Activated CD8-positive, alpha-beta T cell treated with anti-CD3 and anti-CD28 coated beads, Interleukin-2, amount 10 ng/mL, durations not matched to agents 7 days and 5 days (primary cell): ENCODE measurements at places on chromosomes 12 and 14.
A peak's percentile ranks its signal among the peaks of the same experiment; 100 is the strongest.

GRCh38 chr12:107332743-107333142 is 239.4 kb upstream of the CRY1 start:
- DNase-seq: no peak

- DNase-seq: no peak
Measured at GRCh38 chr12:54549774-54550451, 512 bp downstream of the PDE1B start.

GRCh38 chr14:71444030-71444822 is 488.0 kb upstream of the RGS6 start:
- DNase-seq: no peak

- DNase-seq: no peak
Measured at GRCh38 chr14:60175255-60175902, 10.2 kb upstream of the DHRS7 start.

DNA sequence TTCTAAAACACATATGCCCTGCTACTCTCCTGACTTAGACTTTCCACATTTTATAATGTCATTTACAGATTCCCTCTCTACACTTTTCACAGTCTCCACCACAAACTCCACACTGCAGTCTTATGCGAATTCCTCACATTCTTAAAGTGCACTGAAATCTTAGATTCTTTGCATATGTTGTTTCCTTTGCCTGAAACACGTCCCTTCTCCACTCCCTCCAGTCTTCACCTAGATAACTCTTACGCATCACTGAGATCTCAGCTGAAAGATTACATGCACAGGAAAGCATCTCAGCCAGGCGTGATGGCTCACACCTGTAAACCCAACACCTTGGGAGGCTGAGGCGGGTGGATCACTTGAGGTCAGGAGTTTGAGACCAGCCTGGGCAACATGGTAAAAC is 3.8 kb upstream of the ARHGAP9 start:
- no peak for DNase-seq

GRCh38 chr14:25406818-25407217 is 356.9 kb upstream of the STXBP6 start:
- peak; percentile 23 for DNase-seq

GRCh38 chr14:55062517-55063351 is 11.3 kb downstream of the MAPK1IP1L start:
- DNase-seq: no peak

- no peak for DNase-seq
Measured at GRCh38 chr12:122052285-122052684, 26.3 kb upstream of the MLXIP start.

DNA sequence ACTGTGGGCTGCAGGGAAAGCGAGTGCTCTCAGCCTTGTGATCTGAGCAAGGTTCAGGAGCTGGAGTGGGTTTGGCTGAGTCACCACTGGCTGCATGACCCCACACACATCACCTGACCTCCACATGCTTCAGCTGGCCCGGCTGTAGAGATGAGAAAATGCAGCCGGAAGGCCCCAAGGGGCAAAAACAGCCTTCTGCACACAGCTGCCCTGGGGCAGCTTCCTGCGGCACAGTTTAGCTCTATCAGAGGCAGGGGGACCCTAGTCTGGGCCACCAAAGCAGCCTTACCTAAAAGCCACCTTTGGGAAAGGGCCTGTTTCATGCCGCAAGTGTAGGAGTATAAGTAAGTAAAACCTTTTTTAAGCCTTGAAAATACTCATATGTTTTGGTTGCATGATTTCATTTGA is 123.3 kb downstream of the SSPN start:
- DNase-seq: no peak

DNA sequence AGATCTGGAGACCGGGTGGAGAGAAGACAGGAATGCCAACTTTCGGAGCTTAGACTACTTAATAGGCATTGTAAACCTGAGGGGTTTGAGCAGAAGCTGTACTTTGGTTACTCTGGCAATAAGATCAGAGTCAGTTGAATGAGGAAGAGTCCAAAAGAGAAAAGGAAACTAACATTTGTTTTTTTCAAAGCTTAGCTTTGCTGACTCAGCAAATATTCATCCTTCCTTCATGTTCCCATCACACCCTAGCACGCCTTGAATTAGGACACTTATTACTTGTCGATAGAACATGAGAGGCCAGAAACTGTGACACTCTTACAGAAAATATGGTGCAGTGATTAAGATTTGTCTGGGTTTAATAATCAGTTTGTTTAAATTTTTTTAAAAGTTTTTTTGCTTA is 266.9 kb upstream of the ATP2B1 start:
- DNase-seq: no peak

GRCh38 chr14:75805646-75806045 is 144.6 kb downstream of the TTLL5 start:
- DNase-seq: no peak

DNA sequence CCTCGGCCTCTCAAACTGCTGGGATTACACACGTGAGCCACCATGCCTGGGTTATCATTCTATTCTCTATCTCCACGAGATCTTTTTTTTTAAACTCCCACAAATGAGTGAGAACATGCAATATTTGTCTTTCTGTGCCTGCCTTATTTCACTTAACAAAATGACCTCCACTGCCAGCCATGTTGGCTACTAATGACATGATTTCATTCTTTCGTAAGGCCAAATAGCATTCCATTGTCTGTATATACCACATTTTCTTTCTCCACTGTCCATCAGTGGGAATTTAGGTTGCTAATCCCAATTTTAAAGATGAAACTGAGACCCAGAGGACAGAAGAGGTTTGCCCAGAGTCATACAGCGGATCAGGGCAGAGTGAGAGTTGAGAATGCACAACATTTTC is 10.9 kb upstream of the TRPV4 start:
- DNase-seq: no peak

DNA sequence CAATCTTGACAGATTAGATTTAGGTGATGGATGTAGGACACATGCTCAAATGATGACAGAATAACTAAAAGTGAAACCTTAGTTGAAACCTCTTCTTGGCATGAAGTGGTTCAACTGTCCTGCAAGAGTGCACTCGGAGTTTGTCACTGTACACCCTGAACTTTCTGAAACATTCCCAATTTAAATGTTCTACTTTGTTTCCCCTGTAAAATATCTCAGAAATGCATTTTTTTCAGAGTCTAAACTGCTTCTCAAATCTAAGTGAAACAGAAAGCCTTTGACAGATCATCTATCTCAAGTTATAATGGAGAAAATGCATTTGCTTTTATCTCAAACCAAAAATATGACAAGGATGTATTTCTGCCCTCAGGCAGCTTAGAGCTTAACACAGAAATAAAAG is 66.0 kb downstream of the BHLHE41 start:
- no peak for DNase-seq

GRCh38 chr14:20848316-20848954 is 42.8 kb upstream of the RNASE3 start:
- DNase-seq: no peak

DNA sequence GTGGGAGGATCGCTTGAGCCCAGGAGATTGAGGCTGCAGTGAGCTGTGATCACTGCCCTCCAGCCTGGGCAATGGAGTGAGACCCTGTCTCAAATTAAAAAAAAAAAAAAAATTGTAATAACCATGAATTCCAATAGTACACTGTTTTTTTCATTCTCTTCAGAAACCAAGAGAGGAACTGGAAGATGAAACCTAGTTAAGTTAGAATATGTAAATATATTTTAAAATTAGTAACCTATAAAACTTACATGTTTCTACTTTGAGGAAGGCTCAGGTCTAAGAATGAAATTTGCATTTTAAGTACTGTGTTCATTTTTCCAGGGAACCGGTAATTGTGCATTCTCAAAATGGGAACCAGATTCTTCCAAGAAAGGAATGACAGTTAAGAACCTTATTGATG is 18.8 kb downstream of the KNTC1 start:
- DNase-seq: no peak

- DNase-seq: no peak
Measured at GRCh38 chr12:109715310-109716091, 1.9 kb downstream of the FAM222A start.

DNA sequence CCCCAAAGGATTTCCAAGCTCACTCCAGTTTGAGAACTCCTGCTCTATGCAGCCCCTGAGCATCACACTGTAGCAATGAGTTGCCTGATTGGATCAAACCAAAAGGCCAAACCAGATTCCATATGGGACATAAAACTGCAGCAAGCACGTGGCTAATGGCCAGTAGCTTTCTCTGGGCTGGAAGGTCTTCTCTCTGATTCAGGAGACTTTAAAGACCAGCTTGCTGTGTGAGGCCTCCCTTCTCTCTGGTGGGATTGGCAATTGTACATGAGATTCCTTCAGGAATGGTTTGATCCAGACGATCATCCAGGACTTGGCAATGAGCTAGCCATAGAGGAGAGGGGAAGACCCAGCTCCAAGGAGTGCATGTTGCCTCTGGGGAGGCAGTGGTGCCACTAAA is 50.2 kb downstream of the WSCD2 start:
- no peak for DNase-seq

- DNase-seq: no peak
Measured at GRCh38 chr12:14883686-14884085, 2.0 kb downstream of the MGP start.
